Right ventricle myocardium inferior (tissue), 1 donor: ENCODE measurements at places on chromosomes 1 and 21. TPM values are rescaled to one million over a fixed set of nuclear protein-coding genes. Genes with fewer than 3 reads are reported as not detected.
A peak's percentile ranks its signal among the peaks of the same experiment; 100 is the strongest.

DNA sequence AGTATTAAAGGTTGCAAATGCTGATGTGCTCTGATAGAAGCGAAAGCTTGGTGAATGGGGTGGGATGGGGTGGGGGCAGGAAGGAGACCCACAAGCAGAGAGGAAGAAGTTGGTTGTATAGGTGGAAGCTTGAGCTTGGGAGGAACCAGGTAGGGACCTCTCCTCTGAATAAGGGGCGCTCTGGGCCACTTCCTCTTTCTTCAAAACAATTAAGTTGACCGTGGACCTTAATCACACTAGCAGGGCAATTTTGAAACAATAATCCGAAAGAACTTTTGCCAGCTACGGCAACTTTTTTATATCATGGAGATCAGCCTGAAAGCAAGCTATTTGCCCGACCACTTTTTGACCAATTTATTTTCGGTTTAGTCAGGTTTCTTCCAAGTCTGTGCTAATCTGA, 1.9 kb upstream of the DYRK1A start:
- no peak for DNase-seq

DNA sequence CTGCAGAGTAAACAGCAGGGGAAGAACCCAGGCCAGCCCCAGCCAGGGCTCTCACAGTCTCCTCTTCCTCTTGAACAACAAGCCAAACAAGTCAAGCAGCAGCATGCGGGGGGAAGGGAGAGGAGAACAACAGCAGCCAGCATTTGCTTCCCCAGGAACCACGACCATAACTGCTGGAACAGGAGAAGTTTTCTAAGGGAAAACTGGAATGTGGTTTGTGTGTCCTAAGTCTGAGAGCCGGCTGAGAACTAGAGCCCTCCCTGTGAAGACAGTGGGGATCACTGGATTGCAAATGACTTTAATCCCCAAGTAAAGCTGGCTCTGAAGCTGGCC, 48.2 kb downstream of the COQ8A start:
- no peak for DNase-seq

GRCh38 chr1:166947398-166948043, 27.8 kb downstream of the ILDR2 start:
- peak; percentile 65 for DNase-seq

DNA sequence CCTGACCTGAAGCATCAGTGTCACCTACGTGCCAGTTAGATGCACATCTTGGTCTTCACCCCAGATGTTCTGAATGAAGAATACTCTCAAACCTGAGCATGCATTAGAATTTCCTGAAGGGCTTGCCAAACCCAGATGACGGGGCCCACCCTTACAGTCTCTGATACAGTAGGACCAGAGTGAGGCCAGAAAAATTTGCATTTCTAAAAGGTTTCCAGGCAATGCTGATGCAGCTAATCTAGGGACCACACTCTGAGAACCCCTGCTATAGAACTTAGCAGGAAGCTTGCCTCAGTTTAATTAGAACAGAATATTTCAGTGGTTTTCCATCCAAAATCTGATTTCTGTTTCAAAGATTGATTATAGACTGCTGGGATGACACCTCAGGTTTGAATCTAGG, 9.9 kb upstream of the CTBS start:
- DNase-seq: no peak

GRCh38 chr1:183548116-183548515, 42.1 kb downstream of the NCF2 start:
- no peak for DNase-seq

DNA sequence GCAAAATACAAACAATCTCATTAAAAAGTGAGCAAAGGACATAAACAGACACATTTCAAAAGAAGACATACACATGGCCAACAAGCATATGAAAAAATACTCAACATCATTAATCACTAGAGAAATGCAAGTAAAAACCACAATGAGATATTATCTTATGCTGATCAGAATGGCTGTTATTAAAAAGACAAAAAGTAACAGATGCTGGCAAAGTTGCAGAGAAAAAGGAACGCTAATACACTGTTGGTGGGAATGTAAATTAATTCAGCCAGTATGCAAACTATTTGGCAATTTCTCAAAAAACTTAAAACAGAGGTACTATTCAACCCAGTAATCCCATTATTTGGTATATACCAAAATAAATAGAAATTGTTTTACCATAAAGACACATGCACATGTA, 32.2 kb upstream of the TNFSF18 start:
- DNase-seq: no peak

DNA sequence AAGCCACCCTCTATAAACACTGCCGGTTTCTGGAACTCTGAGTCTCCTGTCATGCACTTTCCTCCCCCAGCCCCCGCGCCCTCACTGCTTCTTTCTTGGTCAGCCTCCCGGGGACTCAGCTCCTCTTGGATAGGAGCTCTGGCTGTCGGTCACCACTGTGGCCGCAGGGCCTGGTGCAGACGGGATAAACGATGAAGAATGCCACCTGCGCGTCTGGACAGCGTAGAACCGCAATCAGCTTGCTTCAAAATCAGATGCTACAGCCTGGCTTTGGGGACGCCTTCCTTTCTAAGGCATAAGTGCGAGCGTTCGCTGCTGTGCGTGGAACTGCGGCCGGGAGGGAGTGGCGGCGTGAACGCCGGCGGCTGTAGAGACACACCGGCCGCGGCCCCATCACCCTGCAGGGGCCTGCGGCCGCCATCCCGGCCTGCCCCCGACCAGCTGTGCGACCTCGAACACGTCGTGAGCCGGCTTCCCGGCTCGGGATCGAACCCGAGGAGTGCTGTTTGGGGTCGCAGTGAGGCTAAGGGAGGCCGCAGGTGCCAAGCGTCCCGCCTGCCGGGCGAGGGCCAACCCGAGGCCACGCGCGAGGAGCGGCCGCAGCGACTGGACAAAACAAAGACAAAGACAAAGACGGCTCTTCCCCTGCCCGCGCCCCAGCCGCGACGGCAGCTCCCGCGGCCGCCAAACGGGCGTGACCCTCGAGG, 688 bp downstream of the PTTG1IP start:
- DNase-seq: peak; percentile 75

- no peak for DNase-seq
These were observed 318.3 kb downstream of the RRAGC start for GRCh38 chr1:38541223-38541622.

DNA sequence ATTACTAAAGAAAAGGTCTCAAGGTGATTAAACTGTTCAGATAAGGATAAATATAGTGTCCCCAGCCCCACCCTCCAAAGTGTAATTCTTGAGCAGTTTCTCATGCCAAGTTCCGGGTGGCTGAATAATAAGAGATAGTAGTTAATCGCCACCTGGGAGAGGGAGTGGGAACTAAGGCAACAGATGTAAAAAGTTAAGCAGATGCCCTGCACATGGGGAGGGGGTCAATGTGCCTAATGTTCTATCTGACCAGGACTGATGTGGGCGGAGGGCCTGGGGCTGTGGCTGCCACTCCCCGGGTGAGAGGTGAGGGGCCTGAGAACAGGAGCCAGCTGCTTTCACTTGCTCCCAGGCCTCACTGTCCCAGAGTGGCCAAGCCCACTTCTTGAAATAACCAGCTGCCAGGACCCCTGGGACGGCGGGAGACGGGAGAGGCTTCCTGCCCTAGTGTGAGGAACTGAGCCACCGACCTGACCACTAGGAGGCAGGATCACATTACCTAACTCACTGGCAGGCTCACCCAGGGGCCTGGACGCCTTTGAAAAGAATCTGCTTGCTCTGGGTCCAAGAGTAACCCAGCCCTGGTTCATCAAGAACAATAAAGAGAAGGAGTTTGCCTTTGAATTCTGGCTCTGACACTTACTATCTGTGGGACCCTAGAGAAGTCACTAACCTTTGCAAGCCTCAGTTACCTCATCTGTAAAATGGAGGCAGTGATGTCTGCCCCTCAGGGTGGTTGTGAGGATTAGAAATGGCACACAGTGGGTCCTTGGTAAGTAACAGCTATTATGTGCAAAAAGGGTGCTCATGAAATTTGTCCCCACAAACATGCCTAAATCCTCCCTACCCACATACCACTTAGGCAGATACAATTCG, 179.2 kb downstream of the ATG4C start:
- DNase-seq: no peak

GRCh38 chr1:63248216-63248615, 74.2 kb upstream of the FOXD3 start:
- DNase-seq: no peak

DNA sequence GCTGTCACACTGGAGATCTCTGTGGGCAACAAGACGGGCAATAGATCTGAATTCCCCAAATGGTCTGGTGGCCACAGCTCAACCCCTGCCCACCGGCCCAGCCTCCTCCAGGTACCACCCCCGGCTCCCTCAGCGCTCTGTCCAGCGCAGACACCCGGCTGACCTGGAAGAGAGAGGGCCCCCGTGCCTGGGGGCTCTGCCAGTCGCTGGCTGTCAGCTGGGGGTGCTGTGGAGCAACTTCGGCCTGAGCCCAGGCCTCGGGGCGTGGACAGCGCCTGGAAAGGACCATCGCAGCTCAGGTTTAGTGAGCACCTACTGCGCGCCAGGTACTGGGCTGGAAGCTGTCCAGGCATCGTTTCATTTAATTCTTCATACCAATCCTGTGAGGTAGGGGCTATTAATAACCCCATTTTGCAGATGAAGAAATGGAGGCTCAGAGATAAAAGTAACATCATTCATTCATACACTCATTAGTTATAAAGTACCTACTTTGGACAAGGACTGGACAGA, 51.0 kb downstream of the AHDC1 start:
- no peak for DNase-seq

- DNase-seq: no peak
These were observed 10.9 kb upstream of the AGPAT3 start for GRCh38 chr21:43853851-43854772.

DNA sequence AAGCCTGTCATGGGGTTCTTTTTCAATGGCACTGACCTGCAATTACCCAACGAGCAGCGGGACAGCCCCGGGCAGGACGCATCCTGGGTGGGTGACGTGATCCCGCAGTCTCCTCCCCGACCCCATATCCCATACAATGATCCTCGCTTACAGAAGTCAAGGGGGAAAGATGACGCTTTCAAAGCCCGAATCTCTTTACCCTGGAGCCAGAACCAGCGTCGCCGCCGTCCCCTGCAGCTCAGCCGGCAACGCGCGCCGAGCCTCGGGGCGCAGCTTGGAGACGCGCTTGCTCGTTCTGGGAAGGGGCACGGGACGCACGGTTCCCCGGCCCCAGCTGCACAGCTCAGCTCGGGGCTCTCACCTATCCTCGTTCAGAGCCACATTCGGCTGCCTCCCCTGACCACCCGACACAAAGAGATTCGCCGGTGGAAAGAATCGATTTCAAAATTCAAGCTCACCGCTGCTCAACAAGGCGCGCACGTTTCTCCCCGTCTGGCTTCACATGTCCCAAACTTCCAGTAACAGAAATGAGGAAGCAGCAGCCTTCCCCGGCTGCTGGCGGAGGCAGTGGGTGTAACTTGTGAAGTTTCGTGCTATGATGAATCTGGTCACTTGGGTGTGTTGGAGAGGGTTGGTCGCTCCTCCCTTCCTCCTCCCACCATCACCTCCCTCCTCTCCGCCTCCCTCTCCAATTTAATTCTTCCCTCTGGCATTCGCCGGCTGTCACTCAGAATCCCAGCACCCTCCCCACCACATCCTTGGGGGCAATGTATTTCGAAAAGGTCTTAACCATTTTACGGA, at the start of gene TIAM1:
Gene TIAM1, minus strand, starts transcription at position 582 of the 801 bp plus-strand sequence. CDS start 77,289 bp downstream, outside the sequence.
- DNase-seq: peak; percentile 76

DNA sequence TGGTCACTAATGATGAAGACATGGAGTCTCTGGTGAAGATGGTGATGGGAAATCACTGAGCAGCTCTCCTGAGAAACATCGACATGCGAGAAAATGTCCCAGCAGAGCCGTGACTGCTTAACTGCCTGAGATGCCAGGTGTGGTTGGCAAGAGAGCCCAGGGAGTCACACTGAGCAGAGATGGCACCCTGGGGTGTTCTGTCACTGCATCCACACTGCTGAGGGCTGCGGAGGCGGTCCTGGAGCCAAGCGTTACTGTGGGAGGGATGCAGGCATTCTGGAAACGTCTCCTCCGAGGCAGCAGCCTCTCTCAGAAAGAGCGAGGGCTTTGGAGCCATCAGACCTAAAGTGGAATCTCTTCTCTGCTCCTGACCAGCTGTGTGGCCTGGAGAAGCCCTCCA, 57.2 kb downstream of the EPHB2 start:
- DNase-seq: no peak

DNA sequence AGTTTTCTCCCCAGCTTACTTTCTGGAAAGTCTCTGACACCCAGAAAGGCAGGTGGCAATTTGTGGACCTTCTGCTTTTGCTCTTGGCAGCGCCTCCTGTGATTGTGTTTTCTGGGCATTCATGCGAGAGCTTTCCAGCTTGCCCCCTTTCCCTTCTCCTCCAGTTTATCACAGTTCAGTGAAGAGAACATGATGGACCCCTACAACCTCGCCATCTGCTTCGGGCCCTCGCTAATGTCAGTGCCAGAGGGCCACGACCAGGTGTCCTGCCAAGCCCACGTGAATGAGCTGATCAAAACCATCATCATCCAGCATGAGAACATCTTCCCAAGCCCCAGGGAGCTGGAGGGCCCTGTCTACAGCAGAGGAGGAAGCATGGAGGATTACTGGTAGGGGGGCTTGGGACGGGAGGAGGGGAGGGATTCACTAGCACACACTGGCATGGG, 24.3 kb upstream of the IKBKE start:
- no peak for DNase-seq

- DNase-seq: no peak
These were observed 8.6 kb upstream of the PPFIA4 start for GRCh38 chr1:203017692-203018091.

GRCh38 chr1:19481826-19482398, 3.4 kb downstream of the CAPZB start:
- no peak for DNase-seq

GRCh38 chr1:48261881-48262400, 39.4 kb downstream of the SLC5A9 start:
- no peak for DNase-seq

DNA sequence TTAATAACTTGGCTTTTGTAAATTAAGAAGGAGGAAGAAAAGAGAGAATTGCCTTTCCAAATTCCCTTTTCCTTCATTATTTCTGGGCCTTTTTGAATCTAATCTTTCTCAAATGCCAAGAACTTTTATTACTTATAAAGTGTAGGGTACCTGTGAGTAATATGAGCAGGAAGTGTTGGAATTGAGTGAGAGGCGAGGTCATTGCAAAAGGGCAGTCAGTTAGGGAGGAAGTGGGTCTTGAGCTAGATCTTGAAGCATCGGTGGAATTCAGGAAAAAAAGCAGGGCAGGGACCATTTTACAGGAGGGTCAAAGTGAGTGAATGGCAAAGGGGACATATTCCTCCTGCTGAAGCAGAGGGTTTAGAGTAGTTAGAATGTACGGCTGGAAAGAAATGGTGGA, 23.4 kb downstream of the DDI2 start:
- DNase-seq: no peak

DNA sequence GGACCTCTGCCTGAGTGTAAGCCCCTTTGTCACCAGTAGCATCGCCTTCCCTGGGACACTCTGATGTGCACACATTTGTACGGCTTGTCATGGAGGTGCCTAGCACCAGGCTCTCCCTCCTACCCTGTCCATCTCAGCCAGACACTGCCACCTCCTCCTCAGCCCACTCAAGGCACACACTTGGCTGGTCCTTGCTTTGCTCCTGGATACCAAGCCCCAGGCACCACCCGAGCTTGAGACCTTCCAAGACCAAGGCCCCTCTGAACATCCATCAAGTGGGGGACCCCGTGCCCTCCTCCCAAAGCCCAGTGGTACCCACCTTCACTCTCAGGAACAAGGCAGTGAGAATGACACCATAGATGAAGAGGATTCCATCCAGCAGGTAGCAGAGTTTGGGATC, 78.0 kb downstream of the CD247 start:
- no peak for DNase-seq

CRABP2 gene
- not detected for total RNA-seq

S100A7 gene
- total RNA-seq: not detected

IGSF9 gene
- 0.30 TPM for total RNA-seq

CHI3L1 gene
- total RNA-seq: 0.46 TPM

AK5 gene
- total RNA-seq: 0.51 TPM

GADD45A gene
- total RNA-seq: 53.8 TPM

SMG7 gene
- total RNA-seq: 45.5 TPM
